Caco-2 (cell line): ENCODE measurements at places on chromosomes 1 and 21. TPM values are rescaled to one million over a fixed set of nuclear protein-coding genes. Genes with fewer than 3 reads are reported as not detected.

- no peak for DNase-seq
These were observed 32.0 kb downstream of the INPP5B start for GRCh38 chr1:37914719-37915475.

DNA sequence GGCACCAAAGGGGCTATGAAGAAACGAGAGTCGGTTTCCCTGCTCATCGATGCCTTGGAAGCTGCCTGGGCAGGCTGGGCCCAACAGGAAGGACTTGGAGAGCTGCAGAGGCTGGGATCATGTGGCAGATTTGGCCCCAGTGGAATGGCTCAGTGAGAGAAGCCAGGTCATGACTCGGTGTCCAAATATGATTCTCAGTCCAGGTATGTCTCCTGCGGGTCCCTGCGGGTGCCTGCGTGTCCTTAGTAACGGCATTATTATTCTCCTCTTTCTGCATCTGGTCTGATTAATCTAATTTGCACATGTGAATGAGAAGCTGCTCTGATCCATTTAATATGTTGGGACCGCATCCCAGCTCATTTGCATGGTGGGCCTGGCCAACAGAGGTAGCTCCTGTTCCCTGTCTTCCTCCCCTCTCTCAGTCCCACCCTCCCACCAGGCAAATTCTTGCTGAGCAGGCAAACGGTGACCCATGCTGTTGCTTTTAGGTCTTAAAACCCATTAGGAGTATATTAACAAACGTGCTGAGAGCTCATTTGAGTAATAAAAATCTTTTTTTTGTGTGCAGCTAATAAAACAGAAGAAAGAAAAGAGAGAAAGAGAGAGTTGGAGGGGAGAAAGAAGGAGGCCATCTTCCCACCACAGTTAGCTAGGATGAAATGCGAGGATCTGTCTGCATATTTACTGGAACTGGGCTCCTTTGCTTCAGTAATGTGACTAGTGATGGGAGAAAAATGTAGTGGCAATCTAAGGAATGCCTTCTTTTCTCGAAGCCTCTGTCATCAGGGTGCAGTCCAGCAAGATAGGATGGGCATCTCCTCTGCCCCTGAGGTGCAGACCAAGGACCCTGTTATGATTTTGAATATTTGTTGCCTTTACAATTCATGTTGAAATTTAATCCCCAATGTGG is 133.5 kb downstream of the HMGB4 start:
- no peak for DNase-seq

DNA sequence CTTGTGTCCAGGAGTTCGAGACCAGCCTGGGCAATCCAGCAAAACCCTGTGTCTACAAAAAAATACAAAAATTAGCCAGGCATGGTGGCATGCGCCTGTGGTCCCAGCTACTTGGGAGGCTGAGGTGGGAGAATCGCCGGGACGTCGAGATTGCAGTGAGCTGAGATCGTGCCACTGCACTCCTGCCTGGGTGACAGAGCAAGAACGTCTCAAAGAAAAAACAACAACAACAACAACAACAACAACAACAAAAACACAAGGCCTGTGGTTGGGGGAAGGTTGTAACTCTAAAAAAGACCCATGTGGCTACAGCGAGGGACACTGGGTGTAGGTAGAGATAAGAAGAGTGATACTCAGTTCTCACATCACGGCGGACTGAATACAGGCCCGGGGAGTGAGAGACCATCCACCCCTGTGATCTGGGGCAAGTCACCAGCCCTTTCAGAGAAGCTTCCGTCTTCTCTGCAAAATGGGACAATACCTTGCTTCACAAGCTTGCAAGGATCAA is 848 bp upstream of the CDC42 start:
- DNase-seq: no peak

DNA sequence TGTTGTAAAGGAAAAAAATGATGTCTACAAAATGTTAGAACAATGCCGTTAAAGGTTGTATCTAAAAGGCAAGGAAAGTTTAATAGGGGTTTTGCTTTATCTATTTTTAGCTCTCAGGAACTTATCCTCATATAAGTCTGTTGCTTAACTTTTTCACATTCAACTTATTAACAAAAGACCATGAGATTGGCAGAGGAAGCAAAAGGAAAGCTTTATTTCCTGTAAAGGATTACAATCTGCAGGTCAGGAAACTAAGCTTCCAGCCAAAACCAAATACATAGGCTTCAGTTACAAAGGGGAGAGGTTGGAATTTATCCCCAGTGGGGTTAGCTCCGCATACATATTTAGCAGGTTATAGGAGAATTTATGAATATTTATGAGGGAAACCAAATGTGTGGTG is 58.7 kb upstream of the KIAA1614 start:
- DNase-seq: no peak

Gene CAMK1G
- not detected in 2 replicates for total RNA-seq

Gene C1QB
- total RNA-seq: not detected in 2 replicates

Gene ADAMTS4
- total RNA-seq: 0.23 and 0.32 TPM in 2 replicates

DNA sequence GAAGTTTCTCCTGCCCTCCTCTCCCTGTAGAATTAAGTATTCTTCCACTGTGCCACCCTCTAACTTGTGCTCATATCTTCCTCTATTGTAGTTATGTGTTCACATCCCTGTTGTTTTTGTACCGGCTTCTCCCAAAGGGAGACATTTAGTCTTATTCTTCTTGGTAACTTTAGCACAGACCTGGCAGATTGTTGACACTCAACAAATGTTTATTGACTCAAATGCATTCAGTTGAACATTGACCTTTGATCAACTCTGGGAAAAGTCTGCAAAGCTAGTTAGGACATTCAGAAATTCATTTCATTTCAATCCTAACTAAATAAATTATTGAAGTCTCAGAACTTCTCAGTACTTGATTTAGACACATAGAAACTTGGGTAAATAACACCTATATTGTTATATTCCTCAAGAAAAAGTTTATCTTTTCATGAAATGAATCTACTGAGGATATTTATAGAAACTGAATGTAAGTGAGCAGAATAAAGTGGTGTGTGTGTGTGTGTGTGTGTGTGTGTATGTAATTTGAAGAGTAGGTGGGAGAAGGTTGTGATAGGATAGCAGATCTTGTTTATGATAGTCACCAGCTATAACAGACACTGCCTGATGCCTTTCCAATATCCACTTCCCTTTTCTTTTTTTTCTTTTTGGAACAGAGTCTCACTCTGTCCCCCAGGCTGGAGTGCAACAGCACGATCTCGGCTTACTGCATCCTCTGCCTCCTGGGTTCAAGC is 872.4 kb upstream of the CXADR start:
- DNase-seq: no peak

Gene SUSD4
- total RNA-seq: 31.4 and 36.7 TPM in 2 replicates

DNA sequence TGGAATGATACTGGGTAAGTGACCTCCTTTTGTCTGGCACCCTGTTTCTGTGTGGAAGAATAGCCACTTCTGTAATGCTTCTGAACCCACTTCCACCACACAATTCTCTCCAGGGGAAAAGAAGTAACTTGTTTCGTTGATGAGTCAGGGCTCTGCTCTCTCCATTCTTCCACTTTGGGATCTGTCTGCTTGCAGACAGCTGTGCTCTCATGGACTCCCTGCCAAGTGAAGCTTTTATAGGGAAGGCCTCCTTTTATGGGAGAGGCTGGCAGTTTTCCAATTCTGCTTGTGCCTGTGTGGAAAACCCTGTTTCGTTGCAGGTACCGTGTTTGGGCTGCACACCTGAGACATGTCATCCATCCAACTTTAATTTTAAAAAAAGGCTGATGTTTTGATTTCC is 130.7 kb downstream of the GIPC2 start:
- DNase-seq: no peak

DNA sequence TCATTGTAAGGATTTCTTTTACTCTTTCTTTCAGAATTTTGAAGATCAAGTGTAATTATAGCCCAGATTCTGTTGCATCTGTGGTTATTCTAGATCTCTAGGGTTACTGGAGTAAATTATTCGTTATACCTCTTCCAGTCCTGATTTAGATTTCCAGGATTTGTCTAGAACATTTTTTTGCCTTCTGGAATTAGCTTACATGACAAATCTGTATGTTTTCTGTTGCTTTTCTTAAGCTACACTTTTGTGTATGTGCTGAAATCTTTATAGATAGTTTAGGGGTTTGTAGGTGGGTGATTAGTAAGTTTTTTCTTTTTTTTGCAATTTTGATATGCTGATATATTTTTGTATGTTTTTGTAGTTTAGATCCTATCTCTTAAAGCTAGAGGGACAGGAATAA is 13.7 kb downstream of the RALGPS2 start:
- DNase-seq: no peak

DNA sequence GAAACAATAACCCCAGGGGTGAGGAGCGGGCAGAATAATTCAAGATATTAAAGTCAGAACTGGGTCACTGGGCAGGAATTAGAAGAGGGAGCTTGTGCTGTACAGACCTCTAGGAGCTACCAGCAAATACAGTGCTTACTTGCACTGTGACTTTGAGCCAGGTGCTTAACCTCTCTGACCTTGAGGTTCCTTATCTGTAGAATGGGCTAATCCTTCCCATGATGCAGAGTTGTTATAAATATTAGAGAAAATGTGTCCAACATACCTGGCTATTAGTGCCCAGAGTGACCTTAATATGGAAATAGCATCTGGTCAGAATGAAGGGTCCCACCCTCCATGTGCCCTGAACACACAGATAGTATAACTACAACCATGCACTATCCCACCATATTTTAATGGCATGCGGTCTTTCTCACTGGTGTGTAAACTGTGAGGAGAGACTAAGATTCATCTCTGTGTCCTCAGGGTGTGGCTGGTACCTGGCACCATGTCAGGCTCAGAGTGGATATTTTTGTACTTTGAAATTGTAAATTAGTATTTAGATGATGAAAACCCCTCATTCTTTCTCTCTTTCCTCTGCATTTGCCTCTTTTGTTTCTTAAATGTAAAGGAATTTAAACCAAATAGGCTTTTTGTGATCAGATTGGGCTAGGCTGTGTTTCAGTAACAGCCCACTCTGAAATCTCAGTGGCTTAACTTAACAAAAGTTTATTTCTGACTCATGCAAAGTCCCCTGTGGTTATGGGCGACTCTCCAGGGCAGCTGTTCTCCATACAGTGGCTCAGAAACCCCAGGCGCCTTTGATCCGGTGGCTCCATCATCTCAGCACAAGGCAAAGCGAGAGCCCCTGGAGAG is 60.0 kb upstream of the ROR1 start:
- no peak for DNase-seq

Gene TRIM58
- total RNA-seq: not detected in 2 replicates

DNA sequence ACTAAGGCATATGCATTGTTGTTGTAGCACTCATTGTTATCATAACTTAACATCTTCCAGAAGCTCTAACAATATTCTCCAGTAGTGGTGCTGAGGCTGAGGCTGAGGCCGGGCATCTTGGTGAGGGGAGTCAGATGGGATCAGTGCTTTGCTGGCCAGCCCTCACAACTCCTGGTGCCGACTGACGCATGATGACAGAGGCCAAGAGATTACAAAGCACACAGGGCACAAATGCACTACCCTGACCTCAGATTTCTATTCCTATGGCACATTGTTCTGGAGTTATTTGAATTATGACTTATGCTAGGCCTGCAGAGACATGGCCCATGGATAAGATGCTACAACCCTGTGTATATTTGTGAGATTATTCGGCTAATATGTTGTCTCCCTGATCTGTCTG is 8.3 kb upstream of the IGSF5 start:
- no peak for DNase-seq

DNA sequence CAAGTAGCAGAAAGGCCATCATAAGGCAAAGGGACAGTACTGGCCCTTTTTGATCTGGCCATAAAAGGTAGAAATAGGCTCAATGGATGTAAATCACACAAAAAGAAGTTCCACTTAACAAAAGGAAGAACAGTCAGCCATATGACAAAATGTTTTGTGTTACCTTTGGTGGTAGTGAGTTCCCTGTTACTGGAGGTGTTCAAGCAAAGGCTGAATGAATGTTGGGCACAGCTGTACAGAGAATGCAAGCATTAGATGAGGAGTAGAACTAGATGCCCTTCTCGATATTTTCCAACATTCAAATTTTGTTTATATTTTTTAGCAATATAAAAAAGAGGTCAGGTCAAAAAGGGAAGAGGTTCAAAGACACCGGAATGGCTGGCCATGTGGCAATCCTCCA is 20.0 kb downstream of the OLFML3 start:
- DNase-seq: no peak

Gene VTCN1
- total RNA-seq: 0.52 and 1.3 TPM in 2 replicates

DNA sequence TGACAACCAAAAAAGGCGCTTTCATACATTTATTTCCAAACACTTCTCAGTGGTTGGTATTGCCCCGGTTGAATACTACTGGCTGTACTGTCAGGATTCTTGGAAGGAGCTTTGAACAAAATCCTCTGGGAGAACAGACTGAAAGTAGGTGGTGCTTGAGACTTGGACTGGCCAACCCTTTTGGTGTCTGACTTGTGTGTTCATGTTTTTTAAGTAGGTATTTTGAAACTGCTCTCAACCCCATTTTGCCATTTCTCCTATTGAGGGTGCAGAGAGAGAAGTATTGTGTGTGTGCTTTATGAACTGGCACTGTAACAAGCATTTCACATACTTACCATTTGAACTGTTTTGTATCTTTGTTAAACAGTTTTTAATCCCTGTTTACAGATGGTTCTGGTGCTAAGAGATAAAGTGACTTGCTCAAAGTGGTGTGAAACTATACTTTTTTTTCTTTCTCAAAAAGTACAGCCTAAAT is 21.2 kb downstream of the ARID1A start:
- no peak for DNase-seq

Gene UBASH3A
- not detected in 2 replicates for total RNA-seq

Gene C2CD2
- 12.6 and 13.5 TPM in 2 replicates for total RNA-seq

Gene SIK1
- total RNA-seq: 69.4 and 71.5 TPM in 2 replicates
